ENCODE measurements at places on chromosomes 1 and 21. TPM values are rescaled to one million over a fixed set of nuclear protein-coding genes. Genes with fewer than 3 reads are reported as not detected.

Gene ATP1B1
- 58.3 TPM for total RNA-seq

Gene HSD17B7
- 8.0 TPM for total RNA-seq

Gene LCE1D
- total RNA-seq, result not detected

Gene SLC1A7
- not detected for total RNA-seq

Gene PCAT6
- total RNA-seq, result 5.4 TPM

Gene KLHDC8A
- total RNA-seq, result 0.39 TPM

Gene RGL1
- total RNA-seq, result 9.6 TPM

Gene CNKSR1
- total RNA-seq, result 4.2 TPM

Gene AADACL3
- total RNA-seq, result not detected

Gene PTGER3
- 1.1 TPM for total RNA-seq

Gene TMEM50B
- total RNA-seq, result 23.1 TPM

Gene HSPB7
- total RNA-seq, result 0.45 TPM

Gene TCP10L
- 0.34 TPM for total RNA-seq

Gene SERPINC1
- not detected for total RNA-seq

Gene IL19
- total RNA-seq, result not detected

Gene S100A2
- 3.0 TPM for total RNA-seq

Gene AKR7A3
- 0.20 TPM for total RNA-seq

Gene S100A1
- 1.7 TPM for total RNA-seq

Gene CELA3A
- not detected for total RNA-seq

Gene TNFRSF4
- total RNA-seq, result 0.41 TPM

Gene PLA2G2F
- total RNA-seq, result not detected

Gene KCNA2
- total RNA-seq, result 0.57 TPM

Gene S100A12
- total RNA-seq, result not detected

Gene PTCH2
- 0.89 TPM for total RNA-seq

Gene FALEC
- total RNA-seq, result 0.43 TPM

Gene RUNX3
- total RNA-seq, result 2.5 TPM

Gene SUCO
- total RNA-seq, result 63.7 TPM

Gene KRTAP12-2
- not detected for total RNA-seq

Gene TGFBR3
- 2.5 TPM for total RNA-seq

Gene OR1C1
- not detected for total RNA-seq

Gene FH
- total RNA-seq, result 47.3 TPM

Gene CYP4B1
- not detected for total RNA-seq

Gene ORC1
- 2.1 TPM for total RNA-seq

Gene NPR1
- 0.07 TPM for total RNA-seq

Gene NPHS2
- not detected for total RNA-seq

Gene LCE3E
- not detected for total RNA-seq

Gene ST6GALNAC5
- 0.19 TPM for total RNA-seq

Gene RPTN
- total RNA-seq, result 0.09 TPM

Gene POU3F1
- total RNA-seq, result 3.3 TPM

Gene FCRL2
- total RNA-seq, result not detected

Gene PRAMEF10
- total RNA-seq, result not detected

Gene C4BPA
- total RNA-seq, result not detected

Gene ERG
- 0.84 TPM for total RNA-seq

Gene FAM43B
- total RNA-seq, result 0.27 TPM

Gene RNF19B
- 25.8 TPM for total RNA-seq

Gene ZBTB7B
- total RNA-seq, result 46.1 TPM

Gene OPTC
- not detected for total RNA-seq

Gene FCER1G
- total RNA-seq, result 0.91 TPM

Gene CRB1
- total RNA-seq, result not detected

Gene PRAMEF20
- total RNA-seq, result not detected

Gene DPT
- not detected for total RNA-seq

Gene DEPDC1
- total RNA-seq, result 2.6 TPM

Gene SH2D2A
- total RNA-seq, result 0.89 TPM

Gene CFHR2
- total RNA-seq, result not detected

Gene GPR25
- total RNA-seq, result not detected

Gene ATAD3C
- total RNA-seq, result 1.8 TPM

Gene KIF14
- total RNA-seq, result 1.2 TPM

Gene CDC20
- 14.5 TPM for total RNA-seq

Gene OR2T2
- not detected for total RNA-seq
